ENCODE measurements at places on chromosomes 12 and 14. TPM values are rescaled to one million over a fixed set of nuclear protein-coding genes. Genes with fewer than 3 reads are reported as not detected.

GRCh38 chr14:57492859-57493258 is 798 bp downstream of the CCDC198 start:
- H3K4me3 ChIP-seq = no peak overlapping the region
- no peaks in the 10 kb centered on the region for H3K27me3 ChIP-seq
- DNase-seq = no peak
- H3K36me3 ChIP-seq = no peaks in the 10 kb centered on the region

The CCDC197 gene
- not detected for total RNA-seq

DNA sequence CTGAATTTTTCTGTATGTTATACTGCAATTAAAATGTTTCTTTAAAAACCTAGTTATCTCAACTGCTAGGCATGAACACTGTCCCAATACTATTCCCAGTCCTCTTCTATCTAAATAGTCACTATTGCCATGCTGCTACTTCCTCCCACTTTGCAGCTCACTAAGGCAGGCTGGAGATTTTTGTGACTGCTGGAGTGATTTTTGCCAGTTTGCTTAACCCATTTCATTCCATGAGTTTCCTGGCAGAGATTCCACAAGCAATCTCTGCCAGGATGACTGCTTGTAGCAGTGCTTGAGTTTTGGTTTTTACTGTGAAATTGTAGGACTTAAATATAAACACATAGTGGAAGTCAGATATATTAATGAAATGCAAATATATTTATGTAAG is 80.8 kb downstream of the BHLHE41 start:
- DNase-seq = no peak
- H3K27ac ChIP-seq = no peak overlapping the region
- H3K4me1 ChIP-seq = no peaks in the 10 kb centered on the region
- no peaks in the 10 kb centered on the region for H3K27me3 ChIP-seq

The UBR7 gene
- 32.1 TPM for total RNA-seq

The CSRNP2 gene
- 20.7 TPM for total RNA-seq

GRCh38 chr14:99947695-99948094 is 117.5 kb upstream of the EVL start:
- H3K27me3 ChIP-seq = no peaks in the 10 kb centered on the region
- H3K4me1 ChIP-seq = no peaks in the 10 kb centered on the region
- H3K36me3 ChIP-seq = peaks cover 7% of the 10 kb centered on the region
- no peak overlapping the region for H3K4me3 ChIP-seq
- no peak overlapping the region for H3K27ac ChIP-seq
- DNase-seq = peak; percentile 69

Data from sigmoid colon (tissue), 7 donors.